ENCODE measurements at places on chromosomes 6 and 20.

GRCh38 chr6:46964716-46965519 lies 43.2 kb upstream of the ADGRF5 start:
- no peaks in the 10 kb centered on the region for H3K4me1 ChIP-seq
- H3K36me3 ChIP-seq = no peaks in the 10 kb centered on the region
- H3K4me3 ChIP-seq = no peak overlapping the region
- no peak for DNase-seq

- H3K4me1 ChIP-seq = no peaks in the 10 kb centered on the region
- no peak overlapping the region for H3K27ac ChIP-seq
- H3K36me3 ChIP-seq = no peaks in the 10 kb centered on the region
- no peak overlapping the region for H3K4me3 ChIP-seq
- H3K27me3 ChIP-seq = no peaks in the 10 kb centered on the region
These were observed 88.9 kb downstream of the MAP3K5 start for GRCh38 chr6:136703331-136703865.

- H3K4me3 ChIP-seq = no peak overlapping the region
- H3K27me3 ChIP-seq = no peaks in the 10 kb centered on the region
- peaks cover 43% of the 10 kb centered on the region for H3K36me3 ChIP-seq
- H3K4me1 ChIP-seq = peaks cover 29% of the 10 kb centered on the region
- DNase-seq = no peak
These were observed 11.3 kb upstream of the DSN1 start for GRCh38 chr20:36784900-36785299.

DNA sequence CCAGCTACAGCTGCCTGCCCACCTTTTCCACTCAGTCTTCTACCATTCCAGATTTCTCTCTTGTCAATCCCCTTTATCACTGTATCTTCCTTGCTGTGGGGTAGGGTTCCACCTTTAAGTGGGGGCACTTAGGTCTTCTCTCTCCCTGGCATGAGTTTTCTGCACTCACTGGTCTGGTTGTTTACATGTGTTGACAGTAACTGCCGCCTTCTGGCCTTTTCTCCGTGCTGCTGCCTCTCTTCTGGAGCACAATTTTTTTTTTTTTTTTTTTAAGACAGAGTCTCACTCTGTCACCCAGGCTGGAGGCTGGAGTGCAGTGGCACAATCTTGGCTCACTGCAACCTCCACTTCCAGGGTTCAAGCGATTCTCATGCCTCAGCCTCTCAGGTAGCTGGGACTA lies 12.0 kb downstream of the RNF114 start:
- peaks cover 49% of the 10 kb centered on the region for H3K36me3 ChIP-seq
- no peaks in the 10 kb centered on the region for H3K27me3 ChIP-seq
- no peak overlapping the region for H3K27ac ChIP-seq
- no peak for DNase-seq

GRCh38 chr6:14645841-14646240 lies 528.3 kb downstream of the CD83 start:
- H3K4me1 ChIP-seq = no peaks in the 10 kb centered on the region
- H3K4me3 ChIP-seq = no peak overlapping the region
- H3K36me3 ChIP-seq = no peaks in the 10 kb centered on the region
- no peak for DNase-seq
- H3K27me3 ChIP-seq = peaks cover 3% of the 10 kb centered on the region

GRCh38 chr6:166442131-166442685 lies 59.5 kb upstream of the MPC1 start:
- no peak overlapping the region for H3K4me3 ChIP-seq
- H3K4me1 ChIP-seq = peaks cover 16% of the 10 kb centered on the region
- no peak overlapping the region for H3K27ac ChIP-seq

- no peaks in the 10 kb centered on the region for H3K4me1 ChIP-seq
- H3K27me3 ChIP-seq = no peaks in the 10 kb centered on the region
- no peak overlapping the region for H3K27ac ChIP-seq
- no peaks in the 10 kb centered on the region for H3K36me3 ChIP-seq
- no peak for DNase-seq
These were observed 258.0 kb upstream of the SOX4 start for GRCh38 chr6:21335591-21335990.

- no peak overlapping the region for H3K27ac ChIP-seq
- H3K36me3 ChIP-seq = no peaks in the 10 kb centered on the region
- DNase-seq = no peak
These were observed 104.5 kb upstream of the ASF1A start for GRCh38 chr6:118789419-118789818.

DNA sequence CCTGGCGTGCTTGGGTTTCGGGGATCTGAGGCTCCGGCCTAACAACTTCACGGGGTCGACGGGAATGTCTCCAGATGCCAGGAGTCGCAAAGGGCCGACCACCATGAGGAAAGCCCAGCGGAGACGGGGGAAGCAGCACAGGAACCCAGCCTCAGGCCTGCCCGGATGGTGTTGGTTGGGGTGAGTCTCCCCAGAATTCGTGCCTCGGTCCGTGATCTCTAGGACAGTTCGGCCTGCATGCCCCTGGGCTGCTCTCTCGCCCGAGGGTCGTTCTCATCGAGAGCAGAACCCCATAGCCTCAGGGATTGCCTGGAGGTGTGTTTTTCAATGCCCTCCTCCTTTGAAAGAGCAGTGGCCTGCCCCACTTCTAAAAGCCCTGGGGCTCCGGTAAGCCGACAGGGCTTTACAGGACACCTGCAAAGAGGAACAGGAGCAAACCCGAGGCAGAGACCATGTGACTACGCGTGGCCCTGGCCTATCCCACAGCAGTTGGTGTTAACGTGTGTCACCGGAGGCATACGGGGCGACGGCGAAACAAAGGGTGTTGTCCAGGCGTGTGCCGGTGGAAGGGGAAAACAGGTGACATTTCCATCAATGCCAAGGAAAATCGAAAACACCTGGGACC lies 973.1 kb upstream of the DEFB115 start:
- H3K27me3 ChIP-seq = no peaks in the 10 kb centered on the region
- DNase-seq = no peak
- no peak overlapping the region for H3K4me3 ChIP-seq
- no peak overlapping the region for H3K27ac ChIP-seq

GRCh38 chr20:38383147-38383546 lies 36.9 kb downstream of the LBP start:
- H3K36me3 ChIP-seq = no peaks in the 10 kb centered on the region
- no peak for DNase-seq
- H3K27ac ChIP-seq = no peak overlapping the region
- no peaks in the 10 kb centered on the region for H3K4me1 ChIP-seq

DNA sequence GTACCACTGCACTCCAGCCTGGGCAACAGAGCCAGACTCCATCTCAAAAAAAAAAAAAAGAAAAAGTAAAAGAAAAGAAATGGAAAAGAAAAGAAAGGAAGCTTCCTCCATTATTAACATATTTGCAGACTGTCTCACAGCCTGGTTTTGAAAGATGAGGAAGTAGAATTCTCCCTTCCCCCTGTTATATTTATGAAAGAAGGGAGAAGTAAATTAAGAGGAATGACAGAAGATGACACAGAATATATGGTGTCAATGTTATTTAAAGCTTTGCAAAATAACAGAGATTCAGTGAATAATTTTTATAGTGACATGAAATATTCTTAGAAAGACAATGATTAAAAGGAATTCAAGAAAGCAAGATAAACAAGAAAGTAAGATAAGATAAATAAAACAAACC lies 83.7 kb upstream of the PRSS16 start:
- H3K36me3 ChIP-seq = no peaks in the 10 kb centered on the region
- no peaks in the 10 kb centered on the region for H3K27me3 ChIP-seq
- no peaks in the 10 kb centered on the region for H3K4me1 ChIP-seq
- no peak overlapping the region for H3K4me3 ChIP-seq

GRCh38 chr6:13491538-13491937 lies 4.1 kb upstream of the GFOD1 start:
- no peaks in the 10 kb centered on the region for H3K36me3 ChIP-seq
- H3K4me3 ChIP-seq = no peak overlapping the region
- H3K27ac ChIP-seq = no peak overlapping the region
- peaks cover 15% of the 10 kb centered on the region for H3K4me1 ChIP-seq
- no peak for DNase-seq

- no peak for DNase-seq
- no peak overlapping the region for H3K4me3 ChIP-seq
- H3K36me3 ChIP-seq = no peaks in the 10 kb centered on the region
- no peaks in the 10 kb centered on the region for H3K4me1 ChIP-seq
These were observed 657.9 kb upstream of the ZNF337 start for GRCh38 chr20:26354511-26354910.

GRCh38 chr6:20328266-20328923 lies 73.3 kb upstream of the E2F3 start:
- no peaks in the 10 kb centered on the region for H3K27me3 ChIP-seq
- no peak overlapping the region for H3K27ac ChIP-seq
- DNase-seq = no peak
- no peaks in the 10 kb centered on the region for H3K36me3 ChIP-seq
- H3K4me3 ChIP-seq = no peak overlapping the region

DNA sequence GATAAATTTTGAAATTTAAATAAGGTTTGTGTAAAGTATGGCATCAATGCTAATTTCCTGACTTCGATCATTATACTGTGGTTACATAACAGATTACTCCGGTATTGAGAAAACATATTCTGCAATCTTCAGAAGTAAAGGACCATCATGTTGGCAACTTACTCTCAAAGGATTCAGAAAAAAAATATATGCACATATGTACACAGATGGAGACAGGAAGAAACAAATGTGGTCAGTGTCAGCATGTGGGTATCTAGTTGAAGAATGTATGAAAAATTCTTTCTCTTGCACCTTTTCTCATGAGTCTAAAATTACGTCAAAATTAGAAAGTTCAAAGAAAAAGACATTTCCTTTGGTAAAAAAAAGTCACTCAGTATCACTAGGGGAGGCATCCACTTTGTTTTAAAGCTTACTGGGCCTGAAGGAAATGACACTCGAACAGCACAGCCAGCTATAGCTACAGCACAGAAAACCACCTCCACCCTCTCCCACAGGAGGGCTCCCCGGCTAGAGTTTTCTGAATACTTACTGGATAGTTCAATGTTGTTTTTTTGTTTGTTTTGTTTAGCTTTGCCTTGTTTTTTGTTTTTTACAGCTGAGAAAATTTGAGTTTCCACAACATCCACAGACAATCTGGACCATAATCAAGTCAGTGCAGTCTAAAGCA lies 317.2 kb upstream of the AGPAT4 start:
- DNase-seq = no peak
- H3K27ac ChIP-seq = no peak overlapping the region
- no peaks in the 10 kb centered on the region for H3K27me3 ChIP-seq
- no peaks in the 10 kb centered on the region for H3K36me3 ChIP-seq
- no peaks in the 10 kb centered on the region for H3K4me1 ChIP-seq

DNA sequence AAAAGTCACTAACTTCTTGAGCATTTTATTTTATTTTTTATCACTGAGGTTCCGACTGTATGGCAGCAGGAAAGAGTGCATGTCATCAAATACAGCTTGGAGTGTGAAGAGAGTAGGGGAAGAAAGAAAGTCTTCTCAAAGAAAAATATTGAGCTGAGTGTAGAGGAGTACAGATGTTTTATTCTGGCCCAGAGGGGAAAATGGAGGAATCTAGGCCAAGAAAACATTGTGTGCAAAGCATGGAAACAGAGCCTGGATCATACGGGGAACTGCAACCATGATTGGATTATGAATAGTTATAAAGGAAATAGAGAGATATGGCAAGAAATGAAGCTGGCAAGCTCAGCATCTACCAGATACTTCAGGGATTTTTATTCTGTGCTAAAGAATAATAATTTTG lies 104.2 kb upstream of the SCGN start:
- no peak overlapping the region for H3K27ac ChIP-seq
- H3K4me1 ChIP-seq = no peaks in the 10 kb centered on the region
- no peaks in the 10 kb centered on the region for H3K27me3 ChIP-seq
- no peaks in the 10 kb centered on the region for H3K36me3 ChIP-seq
- DNase-seq = no peak
- H3K4me3 ChIP-seq = no peak overlapping the region

GRCh38 chr6:13116155-13116554 lies 212.2 kb downstream of the TBC1D7 start:
- no peak overlapping the region for H3K4me3 ChIP-seq
- H3K27ac ChIP-seq = no peak overlapping the region

DNA sequence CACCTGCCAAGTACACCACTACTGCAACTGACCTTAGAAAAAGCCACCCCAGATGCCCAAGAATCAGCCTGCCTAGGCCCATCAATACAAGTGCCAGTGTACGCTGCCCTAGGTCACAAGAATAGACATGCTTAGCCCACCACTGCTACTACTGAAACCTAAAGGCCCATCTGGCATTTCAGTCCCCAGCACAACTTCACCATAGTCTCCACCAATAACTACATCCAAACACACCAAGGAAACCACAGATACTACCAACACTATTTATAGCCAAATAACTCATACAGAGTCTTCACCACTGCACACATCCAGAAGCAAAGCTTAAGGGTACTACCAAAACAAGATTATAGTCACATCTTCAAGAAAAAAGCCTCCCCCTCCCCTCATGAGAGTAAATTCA lies 28.2 kb downstream of the TREML4 start:
- DNase-seq = no peak
- no peaks in the 10 kb centered on the region for H3K4me1 ChIP-seq
- H3K36me3 ChIP-seq = peaks cover 4% of the 10 kb centered on the region
- H3K27me3 ChIP-seq = no peaks in the 10 kb centered on the region

DNA sequence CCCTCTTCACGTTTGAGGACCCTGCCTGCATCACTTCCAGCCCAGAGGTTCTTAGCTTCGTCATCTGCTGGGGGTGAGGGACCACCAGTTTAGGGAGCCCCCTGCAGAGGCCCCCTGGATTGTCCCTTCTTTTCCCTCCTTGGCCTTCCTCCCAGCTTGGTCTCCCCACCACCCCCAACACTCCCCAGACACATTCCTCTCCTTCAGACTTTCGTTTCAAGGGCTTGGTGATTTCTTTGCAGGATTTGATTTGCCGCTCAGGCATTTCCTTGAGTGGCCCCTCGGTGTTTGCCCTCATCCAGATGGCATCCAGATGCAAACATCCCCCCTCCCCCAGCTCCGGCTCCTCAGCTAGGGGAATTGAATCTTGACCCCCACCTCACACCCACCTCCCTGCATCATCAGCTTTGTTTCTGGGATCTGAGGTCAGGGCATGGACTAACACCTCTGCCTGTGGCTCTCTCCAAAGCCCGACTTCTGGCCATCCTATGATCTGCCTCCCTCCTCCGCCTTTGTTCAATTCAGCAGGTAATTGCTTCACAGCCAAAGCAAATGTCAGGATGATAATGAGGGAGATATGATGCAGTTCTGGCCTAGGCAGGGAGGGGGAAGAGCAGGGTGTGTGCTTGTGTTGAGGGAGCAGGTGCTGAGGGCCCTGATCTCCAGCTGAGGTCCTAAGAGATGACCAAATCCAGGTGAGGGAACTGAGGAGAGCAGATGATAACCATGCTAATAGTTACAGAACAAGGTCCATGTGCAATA lies 141.5 kb downstream of the VEGFA start:
- H3K36me3 ChIP-seq = no peaks in the 10 kb centered on the region
- no peak overlapping the region for H3K27ac ChIP-seq
- H3K4me1 ChIP-seq = no peaks in the 10 kb centered on the region

GRCh38 chr6:158324136-158324535 lies 11.9 kb downstream of the TULP4 start:
- no peak overlapping the region for H3K4me3 ChIP-seq
- no peak for DNase-seq
- peaks cover 81% of the 10 kb centered on the region for H3K4me1 ChIP-seq
- no peaks in the 10 kb centered on the region for H3K36me3 ChIP-seq
